CD4-positive, alpha-beta T cell (primary cell): ENCODE measurements at places on chromosomes 16 and 17. TPM values are rescaled to one million over a fixed set of nuclear protein-coding genes. Genes with fewer than 3 reads are reported as not detected.

- H3K27ac ChIP-seq = no peak overlapping the region
- H3K4me3 ChIP-seq = no peak overlapping the region
- peaks cover 33% of the 10 kb centered on the region for H3K36me3 ChIP-seq
- no peak for DNase-seq
- H3K27me3 ChIP-seq = no peaks in the 10 kb centered on the region
Observed at GRCh38 chr16:56948234-56948633, 13.5 kb upstream of the CETP start.

DNA sequence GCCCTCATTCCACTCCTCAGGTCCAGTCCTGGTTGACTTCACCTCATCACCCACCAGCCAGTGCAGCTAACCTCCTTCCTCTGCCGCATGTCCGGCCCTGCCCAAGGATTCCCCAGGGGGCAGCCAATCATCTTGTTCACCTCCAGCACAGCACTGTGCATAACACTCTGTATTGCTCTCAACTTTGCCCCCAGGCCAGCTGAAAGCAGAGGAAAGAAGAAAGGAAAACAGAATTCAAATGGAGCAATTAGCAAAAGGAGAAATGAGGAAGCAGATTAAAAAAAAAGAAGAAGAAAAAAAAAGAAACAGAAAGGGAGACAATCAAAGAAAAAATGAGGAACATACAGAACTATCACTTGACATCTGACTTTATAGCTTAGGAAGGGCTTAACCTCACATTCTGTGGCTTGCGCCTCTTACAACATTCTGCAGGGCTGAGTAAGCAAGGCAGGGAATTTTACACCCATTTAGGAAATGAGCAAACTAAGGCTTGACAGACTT lies 26.1 kb downstream of the GAS7 start:
- H3K27ac ChIP-seq = no peak overlapping the region
- no peak for DNase-seq
- no peaks in the 10 kb centered on the region for H3K36me3 ChIP-seq
- H3K4me1 ChIP-seq = peaks cover 3% of the 10 kb centered on the region

DNA sequence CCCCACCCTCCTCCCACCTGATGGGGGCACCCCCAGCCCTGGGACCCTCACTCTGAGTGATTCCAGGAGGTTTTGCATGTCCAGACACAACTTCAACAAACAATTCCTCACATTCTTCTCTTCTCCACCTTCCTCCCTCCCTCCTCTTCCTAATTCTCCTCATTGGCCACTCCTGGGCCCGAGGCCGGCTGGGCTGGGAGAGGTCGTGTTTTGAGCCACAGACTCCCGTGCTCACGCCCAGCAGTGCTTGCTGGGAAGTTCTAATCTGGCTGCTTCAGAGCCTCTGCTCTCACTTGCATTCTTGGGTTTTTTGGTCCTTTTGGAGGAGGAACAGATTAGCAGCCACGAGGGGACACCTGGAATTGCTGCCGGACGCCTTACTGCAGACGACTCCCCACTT lies 157.0 kb downstream of the NTN1 start:
- H3K4me1 ChIP-seq = no peaks in the 10 kb centered on the region
- no peak for DNase-seq
- H3K36me3 ChIP-seq = no peaks in the 10 kb centered on the region
- no peak overlapping the region for H3K27ac ChIP-seq
- H3K4me3 ChIP-seq = no peak overlapping the region

GRCh38 chr16:66486773-66487579 lies 59.9 kb downstream of the BEAN1 start:
- H3K4me1 ChIP-seq = peaks cover 13% of the 10 kb centered on the region
- DNase-seq = no peak
- H3K36me3 ChIP-seq = no peaks in the 10 kb centered on the region
- no peak overlapping the region for H3K27ac ChIP-seq
- no peaks in the 10 kb centered on the region for H3K27me3 ChIP-seq

- no peak overlapping the region for H3K4me3 ChIP-seq
- H3K27me3 ChIP-seq = no peaks in the 10 kb centered on the region
- DNase-seq = no peak
- no peak overlapping the region for H3K27ac ChIP-seq
- peaks cover 4% of the 10 kb centered on the region for H3K36me3 ChIP-seq
Observed at GRCh38 chr17:4822835-4823234, 10.3 kb upstream of the MINK1 start.

- no peak overlapping the region for H3K27ac ChIP-seq
- H3K36me3 ChIP-seq = no peaks in the 10 kb centered on the region
- no peaks in the 10 kb centered on the region for H3K27me3 ChIP-seq
- no peak overlapping the region for H3K4me3 ChIP-seq
Observed at GRCh38 chr17:57582881-57583756, 162.0 kb downstream of the CCDC182 start.

The CD300LB gene
- total RNA-seq = 0.36 TPM

DNA sequence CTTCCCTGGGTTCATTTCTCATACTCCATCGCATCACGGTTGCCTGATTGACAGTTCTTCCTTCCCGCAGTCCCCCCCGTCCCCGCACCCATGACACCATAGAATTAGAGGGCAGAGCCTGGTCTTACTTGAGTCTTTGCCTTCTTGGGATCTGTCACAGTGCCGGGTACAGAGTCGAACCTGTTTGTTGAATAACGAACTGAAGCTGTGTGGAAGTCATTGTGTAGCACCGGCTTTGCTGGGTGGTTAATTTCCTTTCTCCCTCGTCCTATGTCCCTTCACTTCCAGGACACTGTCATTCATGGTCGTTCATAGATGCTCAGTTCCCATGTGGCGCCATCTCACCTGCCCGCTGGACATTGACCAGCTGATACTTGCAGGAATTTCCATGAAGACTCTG lies 315.3 kb downstream of the CPPED1 start:
- DNase-seq = no peak
- H3K36me3 ChIP-seq = no peaks in the 10 kb centered on the region
- H3K27me3 ChIP-seq = no peaks in the 10 kb centered on the region

DNA sequence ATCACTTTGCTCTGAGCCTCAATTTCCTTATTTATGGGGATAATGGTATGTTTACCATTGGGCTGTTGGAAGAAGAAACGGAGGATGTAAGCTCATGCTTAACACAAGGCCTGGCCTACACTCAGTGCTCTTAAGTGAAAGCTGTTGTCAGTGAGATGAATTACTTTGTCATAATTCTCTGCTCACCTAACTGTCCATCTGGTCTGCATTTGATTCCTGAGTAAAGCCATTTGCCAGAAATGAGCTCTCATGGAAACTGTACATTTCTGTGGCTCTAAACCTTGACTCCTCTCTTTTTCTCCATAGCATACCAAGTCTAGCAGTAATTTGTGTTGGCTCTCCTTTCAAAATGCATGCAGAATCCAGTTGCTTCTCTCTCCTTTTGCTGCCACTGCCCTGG lies 445.7 kb downstream of the UTP18 start:
- no peak for DNase-seq
- H3K27ac ChIP-seq = no peak overlapping the region
- no peaks in the 10 kb centered on the region for H3K4me1 ChIP-seq
- H3K36me3 ChIP-seq = no peaks in the 10 kb centered on the region
- H3K27me3 ChIP-seq = peaks cover 3% of the 10 kb centered on the region

DNA sequence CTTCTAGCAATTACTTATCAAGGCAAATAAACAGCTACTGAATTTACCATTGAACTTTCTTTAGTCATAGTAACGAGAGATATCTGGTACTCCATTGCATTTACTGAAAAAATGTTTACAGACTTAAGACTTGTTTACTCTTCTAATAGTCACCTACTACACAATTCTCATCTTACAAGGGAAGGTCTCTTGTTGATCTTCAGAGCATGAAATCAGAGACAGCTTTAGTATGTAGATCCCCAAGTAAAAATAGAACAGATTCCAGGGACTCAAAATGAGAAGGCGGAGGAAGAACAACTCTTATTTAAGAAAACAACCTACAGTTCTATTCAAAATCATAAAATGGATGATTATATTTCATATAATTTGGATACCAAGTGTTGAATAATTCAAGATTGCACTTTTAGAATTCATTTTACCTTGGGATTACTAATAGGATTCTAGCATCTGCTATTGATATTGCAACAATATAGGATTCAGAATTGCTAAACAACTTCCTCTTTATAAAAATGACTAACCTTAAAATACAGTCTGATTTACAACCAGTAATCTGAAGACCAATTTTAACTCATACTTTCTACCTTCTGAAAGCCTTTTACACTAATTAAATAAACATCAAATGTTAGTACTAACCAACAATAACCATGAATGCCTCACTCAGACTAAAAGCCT lies 20.8 kb downstream of the UBE2G1 start:
- DNase-seq = no peak
- H3K4me1 ChIP-seq = peaks cover 28% of the 10 kb centered on the region
- no peak overlapping the region for H3K4me3 ChIP-seq

The OR4D1 gene
- 0.70 TPM for total RNA-seq

- no peak overlapping the region for H3K4me3 ChIP-seq
- no peak for DNase-seq
- no peak overlapping the region for H3K27ac ChIP-seq
- no peaks in the 10 kb centered on the region for H3K27me3 ChIP-seq
- no peaks in the 10 kb centered on the region for H3K4me1 ChIP-seq
Observed at GRCh38 chr17:9370467-9370866, 205.2 kb downstream of the STX8 start.

- H3K4me3 ChIP-seq = no peak overlapping the region
- no peaks in the 10 kb centered on the region for H3K27me3 ChIP-seq
- H3K4me1 ChIP-seq = no peaks in the 10 kb centered on the region
- no peak overlapping the region for H3K27ac ChIP-seq
Observed at GRCh38 chr17:70256751-70257150, 87.4 kb downstream of the KCNJ2 start.

DNA sequence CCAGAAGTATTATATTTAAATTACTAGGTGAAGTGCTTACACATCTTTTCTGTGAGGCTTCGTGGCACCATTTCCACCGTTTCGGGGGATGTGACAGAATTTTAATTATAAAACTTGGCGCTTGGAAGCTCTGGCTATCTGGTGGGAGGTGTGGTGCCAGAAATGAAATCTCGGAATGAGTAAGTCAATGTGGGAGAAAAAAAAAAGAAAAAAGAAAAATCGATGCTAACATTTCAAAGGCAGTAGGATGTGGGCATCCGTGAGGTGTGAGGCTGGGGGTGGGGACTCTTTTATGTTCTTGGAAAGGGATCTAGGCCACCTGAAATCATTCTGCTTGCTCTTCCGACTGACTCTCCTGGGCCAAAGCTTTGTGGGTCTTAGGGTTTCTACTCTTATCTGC lies 21.9 kb downstream of the CPPED1 start:
- H3K36me3 ChIP-seq = peaks cover 3% of the 10 kb centered on the region
- peak; percentile 28 for DNase-seq
- H3K4me1 ChIP-seq = peaks cover 8% of the 10 kb centered on the region
- H3K27me3 ChIP-seq = no peaks in the 10 kb centered on the region
- H3K4me3 ChIP-seq = no peak overlapping the region

The NKD1 gene
- total RNA-seq = 9.8 TPM

GRCh38 chr16:63323055-63323454 lies 1286.8 kb upstream of the CDH8 start:
- no peaks in the 10 kb centered on the region for H3K27me3 ChIP-seq
- no peaks in the 10 kb centered on the region for H3K4me1 ChIP-seq
- H3K4me3 ChIP-seq = no peak overlapping the region
- no peaks in the 10 kb centered on the region for H3K36me3 ChIP-seq
- DNase-seq = no peak

GRCh38 chr17:29010129-29010528 lies 4.3 kb upstream of the SEZ6 start:
- H3K27me3 ChIP-seq = peaks cover 36% of the 10 kb centered on the region
- DNase-seq = no peak
- no peak overlapping the region for H3K27ac ChIP-seq
- no peak overlapping the region for H3K4me3 ChIP-seq

GRCh38 chr17:80856863-80857755 lies 134.5 kb upstream of the CHMP6 start:
- H3K27me3 ChIP-seq = no peaks in the 10 kb centered on the region
- DNase-seq = no peak
- H3K36me3 ChIP-seq = peaks cover 20% of the 10 kb centered on the region
- peaks cover 47% of the 10 kb centered on the region for H3K4me1 ChIP-seq
- no peak overlapping the region for H3K4me3 ChIP-seq
- peak overlapping the region; percentile 28 for H3K27ac ChIP-seq

DNA sequence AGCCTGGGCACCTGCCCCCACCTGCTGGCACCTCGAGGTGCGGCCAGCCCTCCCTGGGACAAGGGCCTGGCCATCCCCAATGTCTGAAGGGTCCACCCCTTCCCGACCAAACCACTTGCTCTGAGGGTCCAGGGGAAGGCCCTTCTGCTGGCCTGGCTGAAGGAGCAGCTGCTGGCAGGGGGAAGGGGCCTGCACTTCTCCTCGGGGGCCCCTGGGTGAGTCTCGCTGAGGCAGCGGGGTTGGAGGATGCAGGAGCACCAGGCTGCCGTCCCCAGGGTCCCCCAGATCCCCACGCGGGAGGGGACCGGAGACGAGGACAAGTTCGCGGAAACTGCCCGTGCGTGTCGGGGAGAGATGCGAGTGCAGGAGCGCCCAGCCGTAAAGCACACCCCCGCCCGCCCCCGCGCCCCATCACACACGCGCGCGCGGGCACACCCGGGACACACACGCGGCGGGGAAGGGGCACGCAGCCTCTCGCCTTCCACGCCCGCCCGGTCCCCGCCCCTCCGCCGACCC lies 725 bp upstream of the CACNA1H start:
- peak; percentile 38 for DNase-seq
- peak overlapping the region; percentile 48 for H3K4me3 ChIP-seq
- peaks cover 30% of the 10 kb centered on the region for H3K27me3 ChIP-seq
- no peak overlapping the region for H3K27ac ChIP-seq
- H3K36me3 ChIP-seq = no peaks in the 10 kb centered on the region

The FOXF1 gene
- total RNA-seq = not detected

The TP53TG3B gene
- total RNA-seq = not detected

GRCh38 chr17:81117672-81118198 lies 47.6 kb upstream of the PVALEF start:
- no peak for DNase-seq
- peaks cover 14% of the 10 kb centered on the region for H3K4me1 ChIP-seq
- H3K27ac ChIP-seq = no peak overlapping the region
- H3K36me3 ChIP-seq = no peaks in the 10 kb centered on the region
- no peaks in the 10 kb centered on the region for H3K27me3 ChIP-seq
- H3K4me3 ChIP-seq = no peak overlapping the region

The SLC5A11 gene
- 0.44 TPM for total RNA-seq

The ABCA9 gene
- total RNA-seq = 0.03 TPM

GRCh38 chr16:13463619-13464018 lies 456.3 kb upstream of the ERCC4 start:
- H3K27me3 ChIP-seq = no peaks in the 10 kb centered on the region
- H3K4me1 ChIP-seq = no peaks in the 10 kb centered on the region
- DNase-seq = no peak
